ENCODE measurements at places on chromosomes 12 and 14. TPM values are rescaled to one million over a fixed set of nuclear protein-coding genes. Genes with fewer than 3 reads are reported as not detected.

The AKAP6 gene
- 39.2 TPM for total RNA-seq

The TIGAR gene
- total RNA-seq, result 10.5 TPM

The GPR162 gene
- 3.8 TPM for total RNA-seq

The TTC6 gene
- not detected for total RNA-seq

- ATAC-seq, result no peak
Measured at GRCh38 chr14:75123991-75124390, 2.9 kb downstream of the NEK9 start.

DNA sequence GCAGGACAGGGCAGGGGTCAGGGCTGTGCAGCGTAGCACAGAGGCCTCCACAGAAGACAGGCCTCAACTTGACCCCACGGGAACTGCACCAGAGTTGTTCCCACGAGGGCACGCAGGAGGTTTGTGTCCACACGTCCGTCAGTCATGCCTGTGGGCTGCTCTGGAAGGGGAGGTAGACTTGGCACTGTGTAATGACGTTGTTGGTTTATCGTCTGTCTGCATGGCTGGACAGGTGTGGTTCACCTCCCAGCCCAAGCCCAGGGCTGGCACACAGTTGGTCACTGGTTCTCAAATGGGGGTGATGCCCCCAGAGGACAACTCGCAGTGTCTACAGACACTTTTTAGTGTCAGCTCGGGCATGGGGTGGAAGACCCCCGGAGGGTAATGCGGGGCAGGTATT is 45.8 kb downstream of the CCNK start:
- ATAC-seq, result no peak

- ATAC-seq, result no peak
Measured at GRCh38 chr12:23098517-23098916, 473.5 kb downstream of the ETNK1 start.

- no peak for ATAC-seq
Measured at GRCh38 chr12:51593021-51593420, 2.0 kb downstream of the SCN8A start.

DNA sequence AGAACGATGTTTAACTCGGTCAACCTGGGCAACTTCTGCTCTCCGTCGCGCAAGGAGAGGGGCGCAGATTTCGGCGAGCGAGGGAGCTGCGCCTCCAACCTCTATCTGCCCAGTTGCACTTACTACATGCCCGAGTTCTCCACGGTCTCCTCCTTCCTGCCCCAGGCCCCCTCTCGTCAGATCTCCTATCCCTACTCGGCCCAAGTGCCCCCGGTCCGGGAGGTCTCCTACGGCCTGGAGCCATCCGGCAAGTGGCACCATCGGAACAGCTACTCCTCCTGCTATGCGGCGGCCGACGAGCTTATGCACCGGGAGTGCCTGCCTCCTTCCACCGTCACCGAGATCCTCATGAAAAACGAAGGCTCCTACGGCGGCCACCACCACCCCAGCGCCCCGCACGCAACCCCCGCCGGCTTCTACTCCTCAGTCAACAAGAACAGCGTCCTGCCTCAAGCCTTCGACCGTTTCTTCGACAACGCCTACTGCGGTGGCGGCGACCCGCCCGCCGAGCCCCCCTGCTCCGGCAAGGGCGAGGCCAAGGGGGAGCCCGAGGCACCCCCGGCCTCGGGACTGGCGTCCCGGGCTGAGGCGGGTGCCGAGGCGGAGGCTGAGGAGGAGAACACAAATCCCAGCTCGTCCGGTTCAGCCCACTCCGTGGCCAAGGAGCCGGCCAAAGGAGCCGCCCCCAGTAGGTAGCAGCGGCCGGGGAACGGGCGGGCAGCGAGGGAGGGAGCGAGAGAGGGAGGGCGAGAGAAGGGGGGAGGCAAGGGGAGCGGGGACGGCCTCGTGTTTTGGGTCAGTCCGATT is 513 bp downstream of the HOXC11 start:
- no peak for ATAC-seq

- no peak for ATAC-seq
Measured at GRCh38 chr14:90900476-90901083, 84.3 kb upstream of the TTC7B start.

Data from gastroesophageal sphincter (tissue), 4 donors.